ENCODE measurements at places on chromosomes 11 and 22.
A peak's percentile ranks its signal among the peaks of the same experiment; 100 is the strongest.

GRCh38 chr11:40287916-40288803 is 1171.3 kb downstream of the LRRC4C start:
- no peak for DNase-seq

DNA sequence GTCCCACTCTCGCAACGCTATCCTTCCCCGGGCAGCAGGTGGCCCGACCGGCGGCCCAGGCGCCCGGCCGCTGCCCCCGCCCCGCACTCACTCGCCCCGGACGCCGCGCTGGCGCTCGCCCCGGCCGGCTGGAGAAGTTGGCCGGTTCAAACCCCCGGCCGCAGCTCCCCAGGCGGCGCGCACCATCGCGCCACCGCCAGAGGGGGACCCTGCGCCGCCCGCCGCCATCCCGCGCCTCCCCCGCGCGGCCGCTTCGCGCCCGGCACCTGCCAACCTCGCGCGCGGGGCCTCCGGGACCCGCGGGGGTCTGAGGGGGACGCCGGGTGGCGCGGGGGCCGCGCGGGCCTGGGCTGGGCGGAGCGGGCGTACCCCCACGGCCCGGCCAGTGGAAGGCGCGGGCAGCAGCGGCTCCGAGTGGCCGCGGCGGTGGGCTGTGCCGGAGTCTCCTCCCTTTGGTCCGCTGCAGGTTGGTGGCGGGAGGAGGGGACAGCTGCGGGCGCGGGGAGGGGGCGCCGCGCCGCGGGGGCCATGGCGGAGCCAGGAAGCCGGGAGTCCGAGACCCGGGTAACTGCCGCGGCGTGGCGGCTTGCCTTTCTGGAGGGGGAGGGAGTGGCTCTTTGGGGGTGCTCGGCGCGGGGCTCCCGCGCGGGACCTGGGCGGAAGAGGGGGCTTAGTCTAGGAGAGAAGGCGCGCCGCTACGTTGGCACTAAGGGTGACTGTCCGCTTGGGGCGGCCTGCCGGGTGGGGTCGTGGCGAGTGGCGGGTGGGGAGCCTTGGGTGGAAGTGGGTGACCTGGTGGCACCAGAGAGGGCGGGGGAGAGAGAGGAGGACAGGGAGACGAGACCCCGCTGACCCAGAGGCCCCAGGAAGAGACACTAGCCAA is at the start of the genes MPST and TST:
TSS of gene MPST (plus strand) at position 434 of the 883 bp plus-strand sequence. CDS start at position 529, 95 bp downstream.
TSS of gene TST (minus strand) at position 139 of the 883 bp plus-strand sequence. CDS start 715 bp downstream, outside the sequence.
- peak; percentile 89 for DNase-seq

DNA sequence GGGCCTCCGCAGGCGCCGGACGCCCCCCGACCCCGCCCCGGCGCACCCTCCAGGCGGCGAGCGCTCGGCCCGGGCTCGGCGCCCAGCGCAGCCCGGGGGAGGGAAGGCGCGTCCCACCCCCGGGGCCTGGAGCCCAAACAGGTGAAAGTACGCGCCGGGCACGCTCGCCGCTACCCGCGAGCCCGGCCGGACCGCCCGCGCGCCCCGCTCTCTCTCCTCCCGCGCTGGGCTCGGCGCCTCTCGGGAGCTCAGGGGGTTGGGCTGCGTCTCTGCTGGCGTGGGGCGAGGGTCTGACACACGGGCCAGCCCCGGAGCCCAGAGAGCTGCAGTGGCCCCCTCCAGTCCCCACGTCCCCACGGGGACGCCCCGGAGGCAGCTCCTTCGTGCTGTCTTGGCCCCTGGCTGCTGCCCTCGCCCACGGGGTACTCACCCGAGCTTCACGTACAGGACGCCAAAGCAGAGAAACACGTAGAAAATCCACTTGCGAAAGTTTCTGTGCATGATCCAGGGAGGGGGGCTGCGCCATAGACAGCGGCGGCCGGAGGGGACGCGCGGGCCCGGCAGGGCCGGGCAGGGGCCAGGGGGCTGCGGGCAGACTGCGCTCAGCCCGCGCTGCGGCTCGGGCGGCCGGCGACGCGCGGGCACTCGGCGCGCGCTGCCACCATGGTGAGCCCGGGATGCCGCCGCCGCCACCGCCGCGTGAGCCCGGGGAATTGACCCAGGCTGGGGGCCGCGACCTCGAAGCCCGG is 534 bp downstream of the WNT7B start:
- DNase-seq: no peak

- no peak for DNase-seq
Measured at GRCh38 chr22:46731246-46732040, 6.6 kb downstream of the CERK start.

DNA sequence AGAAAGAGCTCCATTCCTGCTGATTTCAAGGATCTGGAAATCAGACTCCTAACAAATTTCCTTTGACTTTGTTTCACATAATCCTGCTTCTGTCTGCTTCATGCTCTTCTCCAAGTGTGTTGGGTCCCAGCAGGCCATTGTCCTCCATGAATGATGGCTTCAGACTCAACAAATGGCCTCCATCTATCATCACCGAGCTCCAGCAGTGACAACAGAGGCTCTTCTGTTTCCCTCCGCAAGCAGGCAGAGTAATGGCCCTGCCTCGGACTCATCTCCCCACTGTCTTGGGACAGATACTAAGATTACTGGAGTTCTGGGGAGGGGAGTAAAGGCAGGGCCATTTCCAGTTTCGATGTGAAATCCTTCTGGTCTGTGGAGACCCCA is 127.3 kb downstream of the TENM4 start:
- DNase-seq: no peak

DNA sequence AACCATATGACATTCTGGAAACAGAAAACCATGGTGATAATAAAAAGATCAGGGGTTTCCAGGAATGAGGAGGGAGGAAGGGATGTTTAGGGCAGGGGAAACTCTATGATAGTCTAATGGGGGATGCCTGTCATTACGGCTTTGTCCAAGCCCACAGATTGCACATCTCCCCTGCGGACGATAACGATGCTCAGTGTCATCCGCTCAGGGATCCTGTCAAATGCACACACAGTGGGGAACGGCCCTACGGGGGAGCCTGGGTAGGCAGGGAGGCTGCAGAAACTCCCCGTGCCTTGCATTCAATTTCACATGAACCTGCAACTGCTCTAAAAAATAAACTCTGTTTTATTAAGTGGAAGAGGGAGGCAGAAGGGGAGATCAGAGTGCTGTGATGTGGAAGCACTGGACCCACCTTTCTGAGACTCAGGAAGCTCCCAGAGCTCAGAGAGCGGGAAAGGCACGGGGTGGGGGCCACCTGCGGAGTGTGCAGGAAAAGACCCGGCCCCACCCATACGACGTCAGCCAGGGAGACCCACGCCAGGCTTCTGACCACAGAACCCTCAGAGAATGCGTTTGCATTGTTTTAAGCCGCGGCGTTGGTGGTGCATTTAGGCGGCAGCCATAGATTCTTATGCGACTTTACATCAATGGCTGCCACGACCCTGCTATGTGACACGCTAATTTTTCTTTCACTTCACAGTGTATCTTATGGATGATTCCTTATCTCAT is 543.5 kb downstream of the BRD1 start:
- DNase-seq: no peak

- no peak for DNase-seq
Measured at GRCh38 chr11:78514922-78515502, 59.7 kb downstream of the NARS2 start.

GRCh38 chr11:119896387-119897045 is 167.5 kb upstream of the NECTIN1 start:
- DNase-seq: no peak

DNA sequence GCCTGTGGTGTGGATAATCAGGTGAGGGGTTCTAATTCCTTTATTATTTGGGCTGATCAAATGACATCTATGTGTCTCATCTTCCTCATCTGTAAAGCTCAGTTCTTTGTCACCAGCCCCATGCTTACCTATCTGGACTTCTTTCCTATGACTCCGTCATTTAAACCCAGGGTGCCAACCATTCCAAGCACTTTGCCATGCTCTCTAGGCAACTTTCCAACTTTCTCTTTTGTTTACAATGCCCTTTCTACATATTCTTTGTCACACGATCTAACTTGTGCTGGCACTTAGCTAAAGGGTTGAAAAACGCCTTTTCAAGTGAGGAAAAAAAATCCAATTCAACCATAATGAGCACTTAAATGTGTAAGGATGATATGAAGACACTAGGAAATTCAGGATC is 27.9 kb downstream of the EXPH5 start:
- DNase-seq: no peak

DNA sequence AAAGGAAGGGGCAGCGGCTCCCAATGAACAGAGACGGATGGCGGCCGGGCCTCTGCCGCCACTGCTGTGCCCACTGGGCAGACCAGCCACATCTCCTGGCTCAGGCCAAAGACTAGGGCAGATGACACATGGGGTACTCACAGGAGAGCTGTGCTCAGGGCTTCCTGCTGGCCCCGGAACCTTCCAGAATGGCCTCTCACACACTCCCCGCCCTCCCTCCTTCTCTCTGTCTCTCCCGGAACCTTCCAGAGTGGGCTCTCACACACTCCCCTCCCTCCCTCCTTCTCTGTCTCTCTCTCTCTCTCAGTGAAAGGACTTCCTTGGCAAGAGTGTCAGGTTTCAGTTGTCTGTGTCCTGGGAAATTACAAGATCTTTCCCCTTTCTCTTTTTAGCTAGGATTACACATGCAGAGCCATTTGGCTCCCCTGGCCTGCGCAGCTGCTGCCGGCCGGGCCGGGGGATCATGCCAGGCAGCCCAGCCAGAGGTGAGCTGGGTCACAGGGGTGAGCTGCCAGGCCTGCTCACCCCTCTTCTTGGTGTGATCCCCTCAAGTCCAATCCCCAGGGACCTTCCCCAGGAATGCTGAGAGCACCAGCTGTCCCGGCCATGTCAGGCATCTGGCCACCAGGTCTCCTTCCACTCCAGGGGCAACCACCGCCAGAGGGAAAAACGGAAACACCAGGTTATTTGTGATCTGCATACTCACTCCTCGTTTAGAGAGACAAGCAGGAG is 45.3 kb upstream of the ADA2 start:
- no peak for DNase-seq

DNA sequence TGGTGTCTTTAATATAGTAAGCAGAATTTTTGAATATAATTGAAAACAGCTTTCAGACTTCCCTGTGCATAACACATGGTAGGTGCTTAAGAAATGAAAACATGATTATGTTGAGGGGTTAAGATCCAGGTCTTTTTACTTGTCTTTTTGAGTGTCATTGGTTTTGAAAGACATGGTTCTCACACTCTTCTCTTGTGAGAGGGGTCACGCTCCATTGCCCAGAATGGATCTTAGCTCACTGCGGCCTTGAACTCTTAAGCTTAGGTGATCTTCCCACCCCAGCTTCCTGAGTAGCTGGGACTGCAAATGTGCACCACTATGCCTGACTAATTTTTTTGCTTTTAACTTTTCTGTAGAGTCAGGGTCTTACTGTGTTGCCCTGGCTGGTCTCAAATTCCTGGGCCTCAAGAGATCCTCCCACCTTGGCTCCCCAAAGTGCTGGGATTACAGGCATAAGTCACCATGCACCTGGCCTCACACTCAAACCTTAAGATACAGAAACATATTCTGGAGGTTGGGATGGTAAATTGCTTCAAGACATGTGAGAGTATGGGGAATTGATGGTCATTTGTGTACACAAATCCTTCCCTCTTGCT is 1.4 kb downstream of the SPCS2 start:
- DNase-seq: no peak

DNA sequence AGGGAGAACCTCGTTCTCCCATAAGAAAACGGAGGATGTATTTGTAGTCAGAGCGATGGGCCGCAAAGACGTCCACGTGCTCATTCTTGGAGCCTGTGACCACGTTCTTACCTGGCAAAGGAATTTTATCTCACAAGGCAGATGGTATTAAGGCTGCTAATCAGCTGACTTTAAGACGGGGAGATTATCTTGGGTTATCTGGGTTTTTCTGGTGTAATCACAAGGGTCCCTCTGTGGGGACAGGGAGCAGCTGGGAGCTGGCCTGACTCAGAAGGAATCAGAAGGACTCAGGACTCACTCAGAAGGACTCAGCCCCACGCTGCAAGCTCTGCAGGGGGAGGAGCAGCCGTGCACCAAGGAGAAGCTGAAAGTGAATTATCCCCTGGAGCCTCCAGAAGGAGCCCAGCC is 7.5 kb upstream of the SIGIRR start:
- DNase-seq: no peak

DNA sequence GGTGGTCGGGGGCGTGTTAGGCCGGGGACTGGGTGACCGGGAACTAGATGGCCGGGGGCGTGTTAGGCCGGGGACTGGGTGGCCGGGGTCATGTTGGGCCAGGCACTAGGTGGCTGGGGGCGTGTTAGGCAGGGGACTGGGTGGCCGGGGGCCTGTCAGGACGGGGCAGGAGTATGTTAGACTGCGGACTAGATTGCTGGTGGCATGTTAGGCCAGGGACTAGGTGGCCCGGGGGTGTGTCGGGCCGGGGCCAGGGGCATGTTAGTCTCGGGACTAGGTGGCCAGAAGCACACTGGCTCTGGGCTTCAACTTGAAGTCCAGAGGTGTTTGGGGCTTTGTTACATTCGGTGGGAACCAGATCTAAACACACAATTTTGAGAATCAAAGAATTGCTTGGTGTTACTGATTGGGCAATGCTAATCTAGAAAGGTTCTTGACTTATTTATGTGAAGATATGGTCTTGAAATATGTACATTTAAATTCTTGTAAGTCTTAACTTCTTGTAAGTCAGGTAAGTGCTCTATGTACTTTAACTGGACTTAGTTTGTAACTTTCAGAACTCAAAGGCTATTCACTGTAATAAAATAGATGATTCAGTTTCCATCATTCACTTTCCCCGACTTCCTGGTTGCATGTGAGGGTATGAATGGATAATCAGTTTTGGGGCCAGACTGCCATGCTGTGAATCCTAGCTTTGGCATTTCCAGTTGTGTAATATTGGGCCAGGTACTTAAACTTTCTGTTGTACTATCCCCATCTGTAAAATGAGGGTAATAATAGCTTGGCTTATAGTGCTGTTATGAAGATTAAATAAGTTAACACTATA is 1.1 kb downstream of the EXT2 start:
- DNase-seq: peak; percentile 17

GRCh38 chr11:74777038-74777437 is 28.4 kb downstream of the RNF169 start:
- no peak for DNase-seq

DNA sequence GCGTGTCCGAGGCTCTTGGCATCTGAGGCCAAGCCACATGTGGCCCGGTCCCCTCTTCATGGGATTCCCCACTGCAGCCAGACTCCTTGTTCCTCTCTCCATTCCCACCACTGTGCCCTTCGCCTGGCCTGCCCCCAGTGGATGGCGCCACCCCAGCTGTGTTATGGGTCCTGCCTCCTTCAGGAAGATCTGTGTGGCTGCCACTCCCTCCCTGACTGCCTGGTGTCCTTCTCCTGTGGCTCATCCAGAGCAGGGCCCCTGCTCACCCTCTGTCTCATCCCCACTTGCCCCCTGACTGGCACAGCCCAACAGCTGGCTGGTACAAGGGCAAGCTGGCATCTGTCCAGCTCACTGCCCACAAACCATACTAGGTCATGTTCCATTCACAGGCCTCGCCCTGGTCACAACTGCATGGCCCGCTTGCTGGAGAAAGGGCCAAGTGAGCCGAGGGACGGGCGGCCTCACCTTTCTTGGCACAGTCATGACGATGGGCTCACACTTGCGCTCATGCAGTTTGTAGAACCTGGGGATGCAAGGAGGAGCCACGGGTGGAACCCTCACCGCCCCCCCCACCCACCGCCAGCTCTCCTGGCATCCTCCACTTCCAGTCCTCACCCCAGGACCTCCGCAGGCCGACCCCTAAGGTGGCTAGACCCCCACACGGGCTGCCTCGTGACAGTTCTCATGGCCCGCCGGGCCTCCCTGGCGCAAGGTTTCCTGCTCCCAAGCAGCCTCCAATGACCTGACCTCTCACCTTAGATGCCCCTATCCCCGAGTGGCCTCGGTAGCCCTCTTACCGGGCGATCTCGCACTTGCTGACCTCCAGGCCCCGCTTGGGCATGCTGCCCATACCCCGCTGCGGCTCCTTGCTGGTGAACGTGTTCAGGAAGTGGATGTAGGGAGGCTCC is 2.1 kb upstream of the PTPRCAP start:
- peak; percentile 59 for DNase-seq

GRCh38 chr22:44419429-44419828 is 78.6 kb downstream of the RTL6 start:
- DNase-seq: no peak

- DNase-seq: peak; percentile 87
Measured at GRCh38 chr11:8068605-8069221, 12.3 kb upstream of the TUB start.

Measured in hepatic stellate cell (primary cell).